ENCODE measurements at places on chromosomes 1 and 21.

DNA sequence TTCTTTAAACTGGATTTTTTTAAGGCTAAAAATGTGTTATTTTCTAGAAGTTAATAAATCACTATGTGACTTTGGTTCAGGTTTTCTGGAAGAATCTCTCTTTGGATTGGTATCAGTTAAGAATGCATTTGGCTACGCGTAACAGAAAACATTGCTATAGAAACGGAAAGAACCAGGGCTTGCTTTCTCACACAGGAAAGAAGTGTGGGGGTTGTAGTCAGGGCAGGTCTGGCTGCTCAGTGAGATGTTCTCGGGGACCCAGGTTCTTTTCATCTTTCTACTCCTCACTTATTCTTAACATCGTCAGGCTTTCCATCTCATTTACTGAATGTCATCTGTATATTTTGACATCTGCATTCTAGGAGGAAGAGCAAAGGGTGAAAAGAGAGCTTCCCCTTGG, 191.4 kb downstream of the ZBTB18 start:
- DNase-seq: no peak

GRCh38 chr1:31576201-31576669, at the start of gene TINAGL1:
TSS of gene TINAGL1 (plus strand) at chr1:31576515. CDS start at chr1:31577149, 634 bp downstream.
- DNase-seq: peak; percentile 58

GRCh38 chr1:210489491-210489890, 160.8 kb downstream of the HHAT start:
- no peak for DNase-seq

DNA sequence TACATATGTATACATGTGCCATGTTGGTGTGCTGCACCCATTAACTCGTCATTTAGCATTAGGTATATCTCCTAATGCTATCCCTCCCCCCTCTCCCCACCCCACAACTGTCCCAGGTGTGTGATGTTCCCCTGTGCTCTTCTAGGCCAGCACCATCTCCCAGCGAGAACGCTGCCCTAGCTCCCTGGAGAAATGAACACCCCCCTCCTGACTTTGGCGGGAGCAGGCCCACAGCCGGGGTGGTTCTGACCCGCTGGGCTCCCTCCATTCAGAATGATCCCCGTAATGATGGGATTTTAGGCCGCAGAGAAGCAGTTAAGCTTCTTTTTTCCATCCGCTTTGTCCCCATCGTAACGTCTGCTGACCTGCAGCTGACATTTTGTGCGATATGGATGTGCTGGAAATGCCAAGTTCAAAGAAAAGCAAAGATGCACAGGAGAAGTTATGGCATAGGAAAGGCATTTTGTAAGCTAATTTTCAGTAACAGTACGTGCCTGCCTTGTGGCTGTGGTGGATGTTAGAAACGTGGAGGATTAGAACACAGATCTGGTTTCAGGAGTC, 39.3 kb downstream of the ELK4 start:
- DNase-seq: peak; percentile 10

DNA sequence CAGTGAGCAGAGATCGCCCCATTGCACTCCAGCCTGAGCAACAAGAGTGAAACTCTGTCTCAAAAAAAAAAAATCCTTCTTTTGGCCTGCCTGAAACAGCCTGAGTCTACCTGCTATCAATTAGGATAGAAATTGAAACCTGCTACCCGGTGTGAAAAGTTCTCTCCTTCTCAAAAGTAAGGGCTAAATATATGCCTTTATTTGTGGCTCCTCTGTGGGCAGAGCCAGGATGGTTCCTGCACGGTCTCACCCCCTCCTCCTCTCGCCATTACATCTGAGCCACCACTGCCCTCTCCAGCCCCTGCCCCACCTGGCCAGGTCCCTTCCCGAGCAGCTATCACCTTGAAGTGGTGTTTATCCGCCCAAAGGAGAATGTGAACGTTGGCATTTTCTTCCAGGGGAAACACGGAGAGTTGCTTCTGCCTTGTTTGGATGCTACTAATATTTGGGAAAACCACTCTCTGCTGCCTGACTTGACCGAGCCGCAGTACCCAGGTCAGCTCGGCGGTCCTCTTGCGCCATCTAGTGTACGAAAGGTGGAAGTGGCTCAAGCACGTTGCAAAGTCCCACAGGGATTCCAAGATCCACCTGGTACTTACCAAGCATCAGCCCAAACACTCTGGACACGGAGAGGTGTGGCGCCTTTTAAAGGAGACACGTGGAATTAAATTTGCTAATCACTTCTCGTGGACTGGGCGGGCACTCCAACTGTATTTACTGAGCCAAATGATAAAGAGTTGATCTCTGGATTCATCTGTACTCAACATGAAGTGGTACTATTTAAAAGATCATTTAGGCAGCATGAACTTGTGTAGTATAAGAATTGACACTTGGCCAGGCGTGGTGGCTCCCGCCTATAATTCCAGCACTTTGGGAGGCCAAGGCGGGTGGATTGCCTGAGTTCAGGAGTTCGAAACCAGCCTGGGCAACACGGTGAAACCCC, 31.9 kb downstream of the SETD4 start:
- DNase-seq: peak; percentile 86

DNA sequence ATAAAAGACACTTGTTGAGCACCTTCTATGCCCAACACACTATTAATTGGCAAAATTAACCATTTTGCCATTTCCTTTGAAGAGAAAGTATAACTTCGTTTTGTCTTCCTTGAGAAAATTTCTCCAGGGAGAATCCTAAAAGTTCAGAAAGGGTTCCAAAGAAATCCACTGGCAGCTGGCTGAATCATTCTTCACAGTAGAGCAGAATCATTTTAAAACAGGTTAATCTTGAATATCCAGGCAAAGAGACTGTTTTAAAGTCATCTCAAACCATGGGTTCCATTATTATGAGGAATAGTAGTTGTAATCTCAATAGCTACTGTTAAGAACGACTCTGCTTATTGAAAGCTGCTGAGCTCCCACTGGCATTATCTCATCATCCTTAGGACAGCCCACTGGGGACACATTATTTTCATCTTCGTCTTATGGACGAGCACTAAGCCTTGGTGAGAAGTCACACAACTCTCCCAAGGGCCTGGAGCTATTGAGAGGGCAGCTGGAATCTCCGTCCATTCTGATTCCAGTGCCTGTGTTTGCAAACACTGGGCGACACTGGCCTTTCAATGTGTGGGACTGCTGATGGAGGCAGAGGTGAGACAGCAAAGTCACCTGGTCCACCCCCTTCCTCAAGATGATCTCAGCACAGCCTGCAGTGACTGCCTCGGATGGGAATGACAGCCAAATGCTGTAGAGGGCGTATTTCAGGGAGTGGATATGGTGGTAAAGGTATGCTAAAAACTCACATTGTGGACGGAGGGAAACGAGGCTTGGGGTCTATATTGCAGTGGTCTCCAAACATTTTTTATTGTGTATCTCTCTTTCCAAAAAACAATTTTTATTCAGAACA, 15.3 kb upstream of the PGBD5 start:
- DNase-seq: no peak

DNA sequence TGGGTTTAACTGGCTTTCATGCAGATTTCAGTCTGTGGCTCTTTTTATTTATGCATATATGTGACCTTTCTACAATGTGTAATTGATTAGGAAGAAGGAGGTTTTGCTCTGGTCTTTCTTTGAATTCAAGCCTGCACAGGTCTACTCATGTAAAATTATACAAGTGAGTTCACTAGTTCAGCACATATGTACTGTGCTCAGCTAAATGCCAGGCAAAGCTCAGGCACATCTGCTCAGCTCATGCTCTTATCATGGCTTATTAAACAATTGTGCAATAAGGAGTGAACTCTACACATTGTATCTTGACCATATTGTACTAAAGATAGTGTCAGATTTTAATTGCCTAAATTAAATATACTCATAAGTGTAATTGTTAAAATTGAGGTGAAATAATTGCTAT, 378.4 kb downstream of the ADGRL2 start:
- DNase-seq: no peak

DNA sequence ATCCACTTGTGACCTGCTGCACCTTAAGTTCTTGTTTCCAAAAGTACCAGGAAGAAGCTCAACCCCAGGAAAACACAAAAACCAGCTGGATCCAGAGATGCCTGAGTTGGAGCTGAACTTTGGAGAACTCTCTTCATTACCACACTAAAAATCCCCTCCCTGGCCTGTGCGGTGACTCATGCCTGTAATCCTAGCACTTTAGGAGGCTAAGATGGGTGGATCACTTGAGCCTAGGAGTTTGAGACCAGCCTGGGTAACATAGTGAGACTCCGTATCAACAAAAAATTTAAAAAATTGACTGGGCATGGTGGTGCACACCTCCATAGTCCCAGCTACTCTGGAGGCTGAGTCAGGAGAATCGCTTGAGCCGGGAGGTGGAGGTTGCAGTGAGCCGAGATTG, 6.2 kb downstream of the MAP1LC3C start:
- DNase-seq: no peak
